Activated gamma-delta T cell treated with anti-CD3 and anti-CD28 coated beads, Interleukin-2, amount 50 U/mL, for 16 hours (primary cell): ENCODE measurements at places on chromosomes 5 and 9.

DNA sequence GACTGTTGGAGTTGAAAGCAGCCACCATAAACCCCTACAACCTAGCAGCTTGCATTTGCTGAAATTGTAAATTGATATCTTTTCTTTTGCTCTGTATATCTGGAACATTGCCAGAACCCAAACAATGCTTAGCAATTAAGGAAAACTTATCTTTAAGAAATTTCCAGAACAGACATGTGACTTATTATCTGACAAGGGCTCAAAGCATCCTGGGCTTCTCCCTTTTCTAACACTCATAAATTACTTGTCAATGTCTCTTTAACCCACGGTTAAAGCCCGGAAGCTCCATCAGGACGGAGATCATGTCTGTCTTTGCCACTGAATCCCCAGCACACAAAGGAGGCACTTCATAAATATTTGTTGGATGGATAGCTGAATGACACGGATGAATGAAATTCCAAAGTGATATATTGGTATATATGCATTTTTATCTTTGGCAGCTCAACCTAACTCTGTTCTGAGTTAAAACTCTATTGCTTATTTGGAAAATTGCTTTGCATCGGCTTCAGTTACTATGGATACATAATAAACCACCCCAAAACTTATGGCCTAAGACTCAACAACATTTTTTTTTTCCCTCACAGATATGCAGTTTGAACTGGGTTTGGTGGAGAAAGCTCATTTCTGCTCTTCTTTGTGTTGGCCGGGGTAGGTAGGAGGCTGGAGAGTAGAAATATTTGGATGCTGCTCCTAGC, 103.1 kb upstream of the CLINT1 start:
- DNase-seq, result no peak

- DNase-seq, result no peak
These were observed 156.1 kb upstream of the DAB2 start for GRCh38 chr5:39580702-39581453.

- DNase-seq, result no peak
These were observed 422 bp upstream of the TRIM32 start for GRCh38 chr9:116686693-116687073.

DNA sequence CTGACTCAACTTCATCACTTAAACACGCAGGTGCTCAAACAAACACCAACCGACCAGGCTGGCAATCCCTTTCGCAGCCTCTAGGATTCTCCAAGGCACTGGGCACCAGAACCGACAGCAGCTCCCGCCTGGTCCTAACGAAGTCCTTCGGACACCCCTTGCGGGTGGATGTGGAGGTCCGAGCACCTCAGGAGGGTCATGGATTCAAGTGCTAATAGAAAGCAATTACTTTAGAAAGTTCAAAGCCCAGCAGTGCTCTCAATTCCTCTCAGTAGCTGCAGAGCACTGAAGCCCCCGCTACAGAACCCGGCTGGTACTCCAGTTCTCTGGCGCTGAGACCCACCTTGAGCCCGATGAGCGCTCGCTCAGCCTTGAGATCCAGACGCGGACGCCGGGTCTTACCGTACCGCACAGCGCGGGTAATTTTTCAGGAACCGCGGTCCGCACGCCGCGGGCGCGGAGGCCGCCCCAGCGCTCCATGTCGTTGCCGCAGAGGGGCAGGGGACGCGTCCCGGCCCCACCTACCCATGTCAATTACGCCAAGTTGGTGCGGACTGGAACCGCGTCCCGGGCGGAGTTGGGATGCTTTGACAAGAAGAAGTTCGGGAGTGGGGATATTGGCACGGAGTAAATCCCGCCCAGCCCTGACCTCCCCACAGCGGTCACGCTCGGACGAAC, 638 bp downstream of the MARCHF3 start:
- DNase-seq, result no peak

DNA sequence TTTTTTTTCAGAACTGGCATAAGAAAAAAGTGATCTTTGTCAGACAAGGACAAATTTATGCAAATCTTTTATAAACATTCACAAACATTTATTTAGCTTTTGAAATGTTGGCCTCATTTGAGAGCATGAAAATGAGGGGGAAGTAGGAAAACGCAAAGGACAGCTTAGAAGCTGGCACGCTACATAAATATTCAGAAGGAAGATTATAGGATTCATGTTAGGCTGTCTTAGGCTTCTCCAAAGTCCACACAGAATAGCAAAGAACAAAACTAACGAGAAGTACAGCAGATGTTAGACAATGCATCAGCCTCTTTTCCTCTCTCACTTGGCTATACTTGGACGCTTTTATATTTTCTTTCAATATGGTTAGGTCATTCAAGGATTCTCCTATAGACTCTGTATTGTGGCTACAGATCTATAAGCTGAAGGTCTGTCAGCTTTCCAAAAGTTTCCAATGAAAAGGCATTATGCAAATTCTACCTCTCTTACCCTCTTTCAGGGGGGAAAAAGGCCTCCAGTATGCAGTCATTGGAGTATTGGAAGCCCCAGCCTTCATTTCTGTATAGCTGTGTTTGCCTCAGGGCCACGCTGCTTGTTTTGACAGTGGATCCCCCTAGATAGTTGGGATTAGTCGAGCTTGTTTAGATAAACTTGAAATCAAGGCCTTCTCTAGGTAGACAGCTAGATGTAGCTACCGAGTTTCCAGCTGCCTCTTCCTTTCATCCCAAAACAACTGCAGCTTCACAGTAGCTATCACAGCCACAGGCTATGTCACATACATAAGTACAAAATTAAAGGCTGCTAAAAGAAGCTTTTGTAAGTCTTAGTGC, 153.0 kb downstream of the DENND1A start:
- DNase-seq, result no peak

GRCh38 chr5:79135790-79136553, 24.4 kb downstream of the BHMT start:
- DNase-seq, result no peak

GRCh38 chr9:95382433-95382832, 64.9 kb upstream of the FANCC start:
- DNase-seq, result no peak

DNA sequence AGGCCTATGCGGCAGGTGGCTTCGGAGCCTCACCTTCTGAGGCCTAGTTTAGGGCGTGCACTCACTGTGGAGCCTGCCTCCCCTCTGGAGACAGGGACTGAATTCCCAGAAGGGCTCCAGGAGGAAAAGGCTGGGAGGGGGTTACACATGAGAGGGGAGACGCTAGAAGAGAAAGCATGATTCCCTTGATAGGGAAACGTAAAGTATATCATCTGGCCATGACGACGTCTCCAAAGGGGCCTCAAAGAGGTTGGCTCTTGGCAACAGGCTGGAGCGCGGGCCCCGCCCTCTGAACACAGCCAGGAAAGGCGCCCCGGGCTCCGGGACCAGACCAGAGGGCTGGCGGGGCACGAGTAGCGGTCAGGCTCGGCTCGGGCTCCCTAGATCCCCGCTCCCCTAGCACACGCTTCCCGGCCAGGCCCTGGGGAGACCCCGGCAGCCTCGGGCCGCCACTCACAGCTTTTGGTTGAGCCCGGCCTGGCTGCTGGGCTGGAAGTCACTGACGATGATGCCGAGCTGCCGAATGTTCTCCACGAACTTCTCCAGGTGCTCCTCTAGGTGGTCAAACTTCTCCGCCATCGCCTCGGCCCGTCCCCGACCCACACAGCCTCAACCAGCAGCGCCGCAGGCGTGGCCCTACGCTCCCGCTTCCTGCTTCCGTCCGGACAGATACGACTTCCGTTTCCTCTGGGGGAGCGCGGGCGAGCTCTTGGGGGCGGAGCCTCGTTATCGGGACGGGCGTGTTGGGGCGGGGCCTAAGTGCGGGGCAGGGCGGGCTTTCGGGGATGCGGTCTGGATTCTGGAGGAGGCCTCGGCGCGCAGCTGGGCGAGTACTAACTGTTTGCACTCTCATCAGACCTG, at the start of gene MED10:
TSS of gene MED10 (minus strand) at position 643 of the 861 bp plus-strand sequence. CDS start at position 579, 64 bp downstream.
- peak; percentile 93 for DNase-seq

GRCh38 chr5:38346593-38346992, 88.2 kb downstream of the EGFLAM start:
- no peak for DNase-seq

- no peak for DNase-seq
These were observed 188.7 kb downstream of the LURAP1L start for GRCh38 chr9:12963537-12963936.

- no peak for DNase-seq
These were observed 359.3 kb downstream of the LRRC70 start for GRCh38 chr5:62937661-62938558.

- no peak for DNase-seq
These were observed 1.3 kb upstream of the ACTL7A start for GRCh38 chr9:108860764-108861163.

DNA sequence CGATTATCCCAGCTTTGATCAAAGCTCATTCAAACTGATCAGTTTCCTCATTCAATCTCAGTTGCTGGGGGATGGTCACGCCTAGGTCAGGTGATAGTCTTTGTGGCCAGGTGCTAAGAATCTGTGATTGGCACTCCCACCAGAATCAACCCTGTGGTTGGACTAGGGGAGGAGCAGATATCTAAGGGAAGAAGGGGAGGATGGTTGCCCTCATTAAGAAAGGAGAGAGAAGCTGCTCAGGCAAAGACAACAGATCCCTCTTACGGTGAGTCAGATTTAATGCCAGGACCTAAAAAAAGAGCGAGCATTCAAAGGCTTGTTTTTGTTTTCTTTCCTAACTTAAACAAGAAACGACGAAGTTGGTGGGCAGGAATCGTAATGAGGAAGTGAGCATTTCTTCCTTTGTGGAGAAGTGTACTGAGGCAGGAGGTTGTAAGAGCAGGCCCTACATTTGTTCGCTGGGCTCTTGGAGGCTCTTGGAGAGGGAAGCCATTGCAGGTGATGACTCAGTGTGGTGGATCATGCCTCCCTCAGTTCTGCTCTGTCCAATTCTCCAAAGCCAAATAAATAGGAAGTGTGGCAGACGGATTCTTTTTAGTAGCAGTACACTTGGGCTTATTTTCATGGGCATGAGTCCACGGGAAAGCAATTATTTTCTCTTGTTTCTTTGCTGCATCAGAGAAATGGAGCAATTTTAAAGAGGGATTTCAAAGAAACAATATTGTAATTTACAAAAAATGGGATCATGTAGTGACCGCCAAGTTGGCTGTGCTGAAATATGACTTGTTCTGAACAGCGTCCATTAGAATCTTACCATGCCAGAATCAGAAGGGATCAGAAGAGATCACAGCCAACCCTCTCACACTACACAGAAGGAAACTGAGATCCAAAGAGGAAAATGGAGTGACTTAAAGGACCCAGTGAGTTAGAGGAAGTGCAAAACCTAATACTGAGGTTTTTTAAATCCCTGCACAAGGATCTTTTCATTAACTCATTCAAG, 18.7 kb upstream of the TGFBR1 start:
- no peak for DNase-seq

DNA sequence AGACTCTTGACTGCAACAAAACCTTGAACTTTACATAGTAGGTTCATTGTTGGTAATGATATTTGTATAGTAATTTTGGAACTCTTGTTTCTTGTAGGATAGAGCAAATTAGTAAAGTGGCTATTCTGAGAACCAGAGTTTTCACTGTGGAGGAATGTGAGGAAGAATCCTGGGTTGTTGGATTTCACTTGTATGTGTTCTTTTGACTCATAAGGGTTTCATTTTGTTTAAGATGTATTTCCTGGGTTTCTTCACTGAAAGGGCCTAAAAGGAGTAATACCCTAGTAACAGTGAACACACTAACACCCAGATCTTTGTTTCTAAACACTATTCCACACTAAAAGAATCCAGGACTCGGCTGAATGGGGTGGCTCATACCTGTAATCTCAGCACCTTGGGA, 20.1 kb downstream of the TTC1 start:
- DNase-seq, result no peak

- no peak for DNase-seq
These were observed 1257.8 kb downstream of the MAT2B start for GRCh38 chr5:164763206-164763605.

DNA sequence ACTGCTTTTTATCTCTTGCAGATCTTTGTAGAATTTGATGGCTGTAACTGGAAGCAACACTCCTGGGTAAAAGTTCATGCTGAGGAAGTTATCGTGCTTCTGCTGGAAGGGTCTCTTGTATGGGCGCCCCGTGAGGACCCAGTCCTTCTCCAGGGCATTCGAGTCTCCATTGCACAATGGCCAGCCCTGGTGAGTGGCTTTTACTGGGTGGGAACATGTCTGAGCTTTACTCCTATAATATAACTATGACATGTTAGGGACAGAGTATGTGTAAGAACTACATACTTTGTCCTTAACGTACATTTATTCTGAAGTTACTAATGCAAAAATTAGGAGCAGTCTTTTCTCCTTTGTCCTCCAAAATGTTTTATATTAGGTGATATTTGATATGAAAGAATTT, 20.2 kb downstream of the KDM3B start:
- no peak for DNase-seq

GRCh38 chr9:129682381-129682780, 16.9 kb downstream of the PRRX2 start:
- DNase-seq, result no peak

- no peak for DNase-seq
These were observed 53.8 kb downstream of the GRIN3A start for GRCh38 chr9:101684665-101685064.

DNA sequence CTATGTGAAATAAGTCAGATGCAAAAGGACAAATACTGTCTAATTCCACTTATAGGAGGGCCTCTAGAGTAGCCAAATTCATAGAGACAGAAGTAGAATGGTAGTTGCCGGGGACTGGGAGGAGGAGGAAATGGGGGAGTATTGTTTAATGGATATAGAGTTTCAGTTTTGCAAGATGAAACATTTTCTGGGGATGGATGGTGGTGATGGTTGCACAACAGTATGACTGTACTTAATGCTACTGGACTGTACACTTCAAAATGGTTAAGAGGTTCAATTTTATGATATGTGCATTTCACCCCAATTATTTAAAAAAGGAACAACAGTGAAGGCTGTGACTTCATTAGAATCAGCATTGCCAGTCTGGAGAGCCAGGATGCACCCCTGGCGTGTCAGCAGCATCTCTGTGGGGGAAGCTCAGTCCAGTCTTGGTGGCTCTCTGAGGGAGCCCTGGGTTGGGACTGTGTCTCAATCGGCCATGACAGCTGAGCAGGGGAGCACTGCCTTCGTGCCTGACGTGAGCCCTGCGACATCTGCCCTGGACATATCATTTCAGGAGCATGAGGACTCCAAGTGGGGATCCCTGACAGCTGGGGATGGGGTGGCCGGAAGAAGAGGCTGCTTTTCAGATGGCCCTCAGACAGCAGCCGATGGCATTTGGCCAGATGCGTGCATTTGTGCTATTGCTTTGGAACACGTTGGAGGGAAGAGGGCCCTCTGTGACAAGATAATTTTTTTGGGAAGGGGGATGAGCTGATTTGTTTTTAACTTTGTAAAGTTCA, 130.8 kb upstream of the STC2 start:
- DNase-seq, result no peak

DNA sequence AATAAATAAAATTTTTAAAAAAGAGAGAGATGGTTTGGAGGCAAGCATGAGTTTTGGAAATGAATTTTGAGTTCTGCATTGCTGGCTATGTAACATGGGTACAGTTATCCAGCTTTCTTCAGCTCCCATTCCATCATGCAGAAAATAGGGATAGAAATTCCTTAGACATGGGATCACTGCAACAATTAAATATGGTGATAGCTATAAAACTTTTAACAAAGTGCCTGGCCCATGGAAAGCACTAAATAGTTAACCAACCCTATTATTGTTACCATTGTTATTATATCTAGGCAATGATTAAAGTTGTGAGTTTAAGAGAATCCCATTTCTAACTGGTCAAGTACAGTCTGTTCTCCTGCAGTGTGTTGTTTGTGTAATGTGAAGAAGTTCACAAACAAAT, 115.4 kb upstream of the GAS1 start:
- no peak for DNase-seq

GRCh38 chr5:38018016-38018415, 178.2 kb upstream of the GDNF start:
- no peak for DNase-seq

- no peak for DNase-seq
These were observed 218.2 kb upstream of the IL12B start for GRCh38 chr5:159548517-159548916.

GRCh38 chr5:178661836-178662540, 35.1 kb upstream of the CLK4 start:
- no peak for DNase-seq
